Astrocyte (in vitro differentiated cells and primary cell): ENCODE measurements at places on chromosomes 7 and 10. TPM values are rescaled to one million over a fixed set of nuclear protein-coding genes. Genes with fewer than 3 reads are reported as not detected.
A peak's percentile ranks its signal among the peaks of the same experiment; 100 is the strongest.

GRCh38 chr10:97361537-97361901 lies 27.0 kb upstream of the FRAT2 start:
- no peak for DNase-seq
- H3K36me3 ChIP-seq: peaks cover 25% of the 10 kb centered on the region
- H3K27ac ChIP-seq: no peak overlapping the region
- H3K4me3 ChIP-seq: no peak overlapping the region
- no peaks in the 10 kb centered on the region for H3K4me1 ChIP-seq

- no peak overlapping the region for H3K27ac ChIP-seq
- no peaks in the 10 kb centered on the region for H3K4me1 ChIP-seq
- H3K4me3 ChIP-seq: no peak overlapping the region
- H3K36me3 ChIP-seq: no peaks in the 10 kb centered on the region
- no peaks in the 10 kb centered on the region for H3K27me3 ChIP-seq
- no peak for DNase-seq
Observed at GRCh38 chr10:111531690-111532089, 454.9 kb downstream of the ADRA2A start.

- H3K27me3 ChIP-seq: no peaks in the 10 kb centered on the region
- no peaks in the 10 kb centered on the region for H3K4me1 ChIP-seq
- H3K27ac ChIP-seq: no peak overlapping the region
Observed at GRCh38 chr10:26314265-26315013, 97.9 kb downstream of the GAD2 start.

DNA sequence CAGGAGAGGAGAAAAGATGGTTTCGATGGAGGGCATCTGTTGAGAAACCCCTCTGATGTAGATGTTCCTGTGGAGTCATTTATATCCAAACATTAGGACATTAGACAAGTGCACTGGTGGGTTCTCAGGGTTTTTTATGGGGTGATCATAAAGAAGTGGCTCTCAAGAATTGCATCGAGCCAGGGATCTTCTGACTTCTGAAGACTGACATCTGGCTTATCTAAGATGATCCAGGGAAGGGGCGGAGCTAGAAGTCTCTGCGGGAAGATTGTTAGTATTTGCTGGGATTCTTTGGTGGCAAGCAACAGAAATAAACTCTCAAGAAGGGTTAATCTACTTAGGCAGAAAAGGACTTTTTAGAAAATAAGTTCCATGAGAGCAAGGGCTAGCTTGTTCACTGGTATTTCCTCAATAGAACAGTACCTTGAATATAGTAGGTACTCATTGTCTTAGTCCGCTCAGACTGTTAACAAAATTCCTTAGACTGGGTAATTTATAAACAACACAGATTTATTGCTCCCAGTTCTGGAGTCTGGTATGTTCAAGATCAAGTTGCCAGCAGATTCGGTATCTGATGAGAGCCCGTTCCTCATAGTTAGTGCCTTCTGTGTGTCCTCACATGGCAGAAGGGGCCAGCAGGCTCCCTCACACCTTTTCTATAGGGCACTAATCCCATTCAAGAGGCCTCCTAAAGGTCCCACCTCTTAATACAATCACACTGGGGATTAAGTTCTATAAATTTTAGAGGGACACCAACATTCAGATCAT lies 28.5 kb upstream of the SYPL1 start:
- H3K4me1 ChIP-seq: no peaks in the 10 kb centered on the region
- H3K27ac ChIP-seq: no peak overlapping the region
- DNase-seq: no peak
- H3K36me3 ChIP-seq: no peaks in the 10 kb centered on the region
- H3K4me3 ChIP-seq: no peak overlapping the region

DNA sequence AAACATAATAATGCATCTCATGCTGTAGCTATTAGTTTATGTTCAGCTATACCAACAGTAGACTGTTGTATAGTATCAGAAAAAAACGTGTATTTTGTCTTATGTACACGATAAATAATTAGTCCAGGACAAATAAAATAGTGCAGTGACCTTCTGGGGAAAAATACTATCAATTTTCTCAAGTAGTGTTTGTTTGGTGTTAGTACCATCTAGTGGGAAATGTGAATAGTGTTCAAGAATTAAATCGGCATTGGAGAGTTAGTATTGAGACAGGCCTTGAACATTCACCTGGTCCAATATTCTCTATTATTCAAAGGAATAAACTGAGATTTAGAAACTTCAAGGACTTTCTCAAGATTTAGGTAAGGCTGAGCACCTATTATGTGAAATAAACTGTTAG lies 21.7 kb upstream of the OR2A5 start:
- H3K4me1 ChIP-seq: no peaks in the 10 kb centered on the region
- H3K27me3 ChIP-seq: no peaks in the 10 kb centered on the region
- no peak overlapping the region for H3K4me3 ChIP-seq
- H3K27ac ChIP-seq: no peak overlapping the region

DNA sequence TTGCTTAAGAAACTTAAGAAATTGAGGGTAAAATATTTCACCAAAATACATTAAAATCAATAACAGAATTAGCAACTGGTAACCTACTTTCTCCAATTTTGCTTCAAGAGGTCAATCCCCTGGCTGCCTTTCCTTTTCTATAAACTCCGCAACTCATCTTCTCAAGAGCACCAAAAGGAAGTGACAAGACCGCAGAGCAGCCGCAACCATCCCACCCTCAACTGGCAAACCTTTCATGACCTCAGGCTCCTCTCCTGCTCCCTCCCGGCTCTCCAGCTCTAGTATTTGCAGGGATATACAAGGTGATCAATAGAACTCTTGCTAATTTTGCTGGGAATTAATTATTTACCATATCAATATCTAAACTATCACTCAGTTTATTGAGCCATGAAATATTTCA lies 88.9 kb downstream of the ATE1 start:
- DNase-seq: no peak
- no peak overlapping the region for H3K27ac ChIP-seq
- no peaks in the 10 kb centered on the region for H3K36me3 ChIP-seq
- H3K4me3 ChIP-seq: no peak overlapping the region

DNA sequence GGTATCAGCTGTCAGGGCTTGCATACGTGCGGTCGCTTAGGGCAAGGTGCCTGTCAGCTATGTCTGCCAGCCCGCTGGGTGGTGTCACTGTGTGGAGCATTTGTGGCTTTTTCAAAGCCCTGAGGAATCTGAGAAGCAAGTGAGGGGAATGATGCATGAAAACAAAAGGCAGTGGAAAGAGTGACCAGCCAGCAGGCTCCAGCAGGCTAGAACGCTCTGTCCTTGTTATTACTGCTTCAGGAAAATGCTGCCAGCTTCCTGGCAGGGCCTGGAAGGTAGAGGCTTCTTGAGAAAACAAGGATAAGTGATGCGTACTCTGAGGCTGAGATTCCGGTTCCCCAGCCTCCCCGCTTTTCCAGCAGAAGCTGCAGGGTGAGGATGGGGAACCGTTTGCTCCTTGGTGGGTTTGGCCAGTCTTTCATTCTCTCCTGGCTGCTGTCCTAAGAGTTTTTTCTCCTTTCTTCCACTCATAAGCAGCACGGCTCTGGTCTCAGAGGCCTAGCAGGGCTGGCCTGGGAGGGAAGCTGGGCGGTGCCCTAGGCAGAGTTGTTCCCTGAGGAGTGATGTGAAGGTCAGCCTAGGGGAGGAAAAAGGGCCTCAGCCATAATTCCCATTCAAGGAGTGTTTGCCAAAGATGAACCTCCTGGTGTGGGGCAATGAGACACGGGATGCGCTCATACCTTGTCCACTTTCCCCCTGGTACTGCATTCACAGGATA lies 42.8 kb upstream of the MKLN1 start:
- H3K27ac ChIP-seq: no peak overlapping the region
- no peaks in the 10 kb centered on the region for H3K27me3 ChIP-seq
- no peaks in the 10 kb centered on the region for H3K36me3 ChIP-seq
- peak; percentile 15 for DNase-seq
- no peak overlapping the region for H3K4me3 ChIP-seq
- H3K4me1 ChIP-seq: no peaks in the 10 kb centered on the region

GRCh38 chr10:121428867-121429266 lies 169.4 kb downstream of the FGFR2 start:
- H3K27me3 ChIP-seq: no peaks in the 10 kb centered on the region
- H3K36me3 ChIP-seq: no peaks in the 10 kb centered on the region
- no peak for DNase-seq

GRCh38 chr7:39987641-39988347 lies 37.7 kb downstream of the CDK13 start:
- H3K27me3 ChIP-seq: no peaks in the 10 kb centered on the region
- H3K27ac ChIP-seq: no peak overlapping the region
- H3K4me1 ChIP-seq: no peaks in the 10 kb centered on the region
- peaks cover 4% of the 10 kb centered on the region for H3K36me3 ChIP-seq

DNA sequence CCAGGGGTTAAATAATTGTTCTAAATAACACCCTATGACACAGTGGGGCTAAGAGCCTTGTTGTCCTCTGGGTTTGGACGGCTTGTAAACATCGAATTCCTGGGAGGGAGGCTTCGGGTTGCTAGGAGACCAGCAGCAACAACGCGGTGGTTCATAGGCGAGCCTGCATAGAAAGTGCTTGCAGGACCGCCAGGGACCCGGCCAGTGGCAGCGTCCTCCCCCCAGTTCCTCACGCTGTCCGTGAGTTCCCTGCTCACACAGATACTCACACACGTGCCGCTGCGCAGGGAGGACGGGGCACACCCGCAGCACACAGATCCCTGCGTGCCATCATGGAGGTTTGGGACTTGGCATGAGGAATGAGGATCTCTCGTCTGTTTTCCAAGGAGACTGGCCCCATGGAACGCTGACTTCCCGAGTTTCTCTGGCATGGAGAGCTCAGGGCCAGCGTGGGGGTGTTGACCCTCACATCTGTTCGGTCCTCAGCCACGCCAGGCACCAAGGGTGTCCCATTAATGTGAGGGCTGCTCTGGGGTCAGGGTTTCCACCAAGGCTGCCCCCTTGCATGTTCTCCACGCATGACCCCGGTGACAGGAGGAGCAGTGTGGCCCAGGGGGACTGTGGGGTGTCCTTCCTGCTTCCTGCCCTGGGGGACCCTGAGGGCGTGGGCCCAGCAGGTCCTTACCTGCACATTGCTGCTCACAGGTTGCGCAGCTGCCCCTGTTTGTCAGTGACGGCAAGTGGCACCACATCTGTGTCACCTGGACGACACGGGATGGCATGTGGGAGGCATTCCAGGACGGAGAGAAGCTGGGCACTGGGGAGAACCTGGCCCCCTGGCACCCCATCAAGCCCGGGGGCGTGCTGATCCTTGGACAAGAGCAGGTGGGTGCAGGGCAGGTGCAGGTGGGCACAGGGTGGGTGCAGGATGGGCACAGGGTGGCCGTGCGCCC lies 9.7 kb downstream of the NPTX2 start:
- no peak overlapping the region for H3K27ac ChIP-seq
- H3K36me3 ChIP-seq: no peaks in the 10 kb centered on the region
- no peak for DNase-seq
- H3K27me3 ChIP-seq: peaks cover 5% of the 10 kb centered on the region
- no peak overlapping the region for H3K4me3 ChIP-seq

DNA sequence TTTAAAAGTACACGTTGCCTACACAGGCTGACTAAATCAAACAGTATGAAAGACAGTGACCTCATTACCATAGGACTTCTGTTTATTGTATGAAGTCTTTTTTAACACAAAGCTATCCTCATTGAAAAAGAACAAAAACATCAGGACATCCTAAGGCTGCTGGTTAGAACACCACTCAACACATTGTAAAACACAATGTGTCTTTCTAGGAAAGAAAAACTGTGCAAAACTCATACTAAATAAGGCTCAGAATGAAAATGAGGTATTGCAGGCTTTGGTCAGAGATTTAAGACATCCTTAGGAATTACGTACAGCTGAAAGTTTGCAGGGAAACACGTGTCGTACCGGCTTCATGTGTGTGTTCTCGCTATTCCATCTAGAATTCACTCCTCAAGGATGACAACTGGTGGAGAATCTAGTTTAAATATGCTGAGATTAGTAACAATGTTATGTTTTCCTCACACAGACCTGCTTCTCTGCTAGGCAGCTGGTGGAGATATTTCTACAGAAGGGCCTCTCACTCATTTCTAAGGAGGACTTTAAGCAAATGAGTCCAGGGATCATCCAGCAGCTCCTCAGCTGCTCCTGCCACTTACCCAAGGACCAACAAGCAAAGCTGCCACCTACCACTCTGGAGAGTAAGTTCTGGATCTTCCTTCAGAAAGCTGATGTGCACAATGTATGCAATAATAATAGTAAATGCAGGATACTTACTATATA lies 29.3 kb downstream of the SLC39A12 start:
- H3K4me3 ChIP-seq: no peak overlapping the region
- peak overlapping the region; percentile 90 for H3K27ac ChIP-seq
- H3K4me1 ChIP-seq: peaks cover 32% of the 10 kb centered on the region
- no peaks in the 10 kb centered on the region for H3K36me3 ChIP-seq

DNA sequence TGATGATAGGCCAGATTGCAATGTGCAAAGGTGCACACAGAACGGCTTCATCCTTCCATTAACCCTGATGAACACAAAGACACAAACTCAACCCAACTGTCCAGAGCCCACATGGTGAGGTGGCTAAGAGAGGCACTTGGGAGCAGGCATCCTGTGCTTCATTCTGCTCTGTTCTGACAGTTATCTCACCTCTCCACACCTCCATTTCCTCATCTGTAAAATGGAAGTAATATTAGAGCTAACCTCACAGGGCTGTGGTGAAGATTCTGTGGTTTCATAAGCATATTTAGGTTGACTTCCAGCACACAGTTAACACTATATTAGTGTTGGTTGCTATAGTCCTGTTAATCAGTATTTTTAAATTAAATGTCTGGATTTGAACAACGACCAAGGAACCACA lies 126.3 kb downstream of the TAX1BP1 start:
- no peak overlapping the region for H3K4me3 ChIP-seq
- H3K4me1 ChIP-seq: peaks cover 8% of the 10 kb centered on the region
- no peak for DNase-seq
- no peaks in the 10 kb centered on the region for H3K36me3 ChIP-seq
- H3K27me3 ChIP-seq: no peaks in the 10 kb centered on the region
- no peak overlapping the region for H3K27ac ChIP-seq

The SFRP5 gene
- total RNA-seq: 0.14 and 0.16 TPM in 2 replicates

The WEE2 gene
- total RNA-seq: not detected in 2 replicates

The TAS2R16 gene
- total RNA-seq: not detected in 2 replicates
